KBM-7 (cell line): ENCODE measurements at places on chromosomes 3 and 15.
A peak's percentile ranks its signal among the peaks of the same experiment; 100 is the strongest.

GRCh38 chr3:177547711-177548350 lies 350.5 kb upstream of the TBL1XR1 start:
- DNase-seq = no peak

DNA sequence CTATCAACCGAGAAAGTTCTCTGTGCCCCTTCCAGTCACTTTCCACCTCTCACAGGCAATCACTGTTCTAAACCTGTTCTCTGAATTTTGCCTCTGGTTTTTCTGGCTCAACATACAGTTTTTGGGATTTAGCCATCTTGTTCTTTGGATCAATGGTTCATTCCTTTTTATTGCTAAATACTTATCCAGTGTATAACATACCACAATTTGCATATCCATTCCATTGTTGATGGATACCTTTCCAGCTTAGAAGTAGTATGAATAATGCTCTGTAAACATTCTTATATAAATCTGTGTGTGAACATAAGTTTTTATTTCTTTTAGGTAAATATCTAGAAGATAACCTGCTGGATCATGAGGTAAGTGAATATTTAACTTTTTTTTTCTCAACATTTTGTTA lies 87.8 kb upstream of the FNDC3B start:
- no peak for DNase-seq

DNA sequence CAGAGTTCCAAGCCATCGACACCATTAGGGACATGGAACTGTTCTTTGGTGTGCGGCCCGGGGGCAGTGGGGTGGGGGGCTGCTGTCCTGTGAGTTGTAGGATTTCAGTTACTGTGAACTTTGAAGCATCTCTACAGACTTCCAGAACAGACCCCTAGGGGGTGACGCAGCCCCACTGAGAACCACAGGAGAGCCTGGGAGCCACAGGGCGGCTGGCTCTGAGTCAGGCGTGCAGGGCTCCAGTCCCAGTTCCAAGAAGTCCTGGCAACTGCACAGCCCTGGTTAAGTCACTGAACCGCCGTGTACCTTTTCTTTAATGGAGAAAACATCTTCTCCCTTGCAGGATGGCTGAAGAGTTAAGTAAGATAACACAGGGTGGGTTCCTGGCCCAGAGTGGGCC lies 23.5 kb upstream of the LRTM1 start:
- DNase-seq = no peak

GRCh38 chr3:52020796-52021195 lies 25.1 kb upstream of the RPL29 start:
- no peak for DNase-seq

DNA sequence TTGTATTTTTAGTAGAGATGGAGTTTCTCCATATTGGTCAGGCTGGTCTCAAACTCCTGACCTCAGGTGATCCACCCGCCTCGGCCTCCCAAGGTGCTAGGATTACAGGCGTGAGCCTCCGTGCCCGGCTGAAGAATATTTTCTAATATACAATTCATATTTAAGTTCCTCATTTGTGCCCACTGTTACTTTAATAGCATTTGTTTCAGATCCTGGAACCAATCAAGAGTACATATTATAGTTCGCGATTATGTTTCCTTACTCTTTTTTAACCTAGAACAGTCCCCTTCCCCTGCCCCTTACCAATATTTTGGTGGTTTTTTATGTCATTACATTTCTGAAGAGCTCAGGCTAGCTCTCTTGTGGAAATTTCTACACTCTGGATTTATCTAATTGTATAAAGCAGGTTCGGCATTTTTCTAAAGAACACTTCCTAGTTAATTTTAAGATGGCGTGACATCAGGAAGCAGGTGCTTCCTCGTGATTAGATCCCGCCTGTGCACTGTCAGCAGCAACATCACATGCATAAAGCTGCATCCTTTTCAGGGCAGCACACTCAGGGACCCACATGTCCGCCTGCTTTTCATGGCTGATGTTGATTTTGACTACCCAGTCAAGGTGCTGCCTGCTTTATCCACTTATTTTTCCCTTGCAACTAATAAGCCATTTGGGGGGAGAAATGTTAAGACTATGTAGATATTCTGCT lies 88.7 kb upstream of the EPHB3 start:
- DNase-seq = peak; percentile 92

DNA sequence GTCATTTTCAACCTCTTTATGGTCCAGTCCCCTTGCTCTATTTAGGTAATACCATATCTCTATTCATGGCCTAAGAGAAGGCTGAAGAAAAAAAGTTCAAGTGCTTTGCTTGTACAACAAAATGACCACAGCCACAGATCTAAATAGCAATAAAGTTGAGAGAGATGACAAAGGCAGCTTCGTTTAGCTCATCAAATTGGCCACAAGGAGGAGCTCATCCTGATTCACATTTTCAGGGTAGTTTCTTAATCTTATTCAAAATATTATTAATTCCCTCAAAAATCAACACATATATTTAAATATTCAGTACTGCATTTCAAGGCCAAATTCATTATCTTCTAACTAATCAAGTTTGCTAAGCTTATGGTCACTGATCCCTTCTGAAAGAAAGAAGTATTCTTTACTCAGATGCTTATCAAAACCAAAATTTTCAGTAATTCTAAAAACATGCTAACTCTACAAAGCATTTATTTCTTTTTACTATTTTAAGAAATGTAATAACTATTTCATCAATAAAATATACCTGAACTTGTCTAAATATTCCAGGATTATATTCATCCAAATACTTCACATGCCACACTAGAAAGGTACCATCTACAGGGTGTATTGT lies 85.5 kb downstream of the DMXL2 start:
- peak; percentile 28 for DNase-seq

- DNase-seq = no peak
Observed at GRCh38 chr3:153172796-153173757, 11.1 kb downstream of the RAP2B start.

DNA sequence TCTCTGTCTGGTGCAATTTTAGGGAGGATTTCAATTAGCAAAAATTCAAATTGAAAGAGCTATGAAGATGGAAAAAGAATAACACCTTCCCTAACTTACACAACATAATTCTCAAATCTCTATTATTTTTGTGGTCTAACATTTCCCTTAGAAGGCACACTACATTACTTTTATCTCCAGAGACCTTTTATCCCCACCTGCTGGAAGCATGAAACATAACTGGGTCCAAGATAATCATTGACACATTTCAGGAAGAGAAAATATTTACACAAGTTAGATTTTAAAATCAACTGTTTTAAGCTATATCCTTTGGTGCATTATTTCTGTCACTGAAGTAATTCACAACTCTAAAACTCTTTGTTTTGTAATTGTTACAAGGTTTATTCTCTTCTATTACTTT lies 779.5 kb downstream of the ROBO1 start:
- DNase-seq = no peak

GRCh38 chr3:37671926-37672325 lies 189.8 kb upstream of the CTDSPL start:
- no peak for DNase-seq

DNA sequence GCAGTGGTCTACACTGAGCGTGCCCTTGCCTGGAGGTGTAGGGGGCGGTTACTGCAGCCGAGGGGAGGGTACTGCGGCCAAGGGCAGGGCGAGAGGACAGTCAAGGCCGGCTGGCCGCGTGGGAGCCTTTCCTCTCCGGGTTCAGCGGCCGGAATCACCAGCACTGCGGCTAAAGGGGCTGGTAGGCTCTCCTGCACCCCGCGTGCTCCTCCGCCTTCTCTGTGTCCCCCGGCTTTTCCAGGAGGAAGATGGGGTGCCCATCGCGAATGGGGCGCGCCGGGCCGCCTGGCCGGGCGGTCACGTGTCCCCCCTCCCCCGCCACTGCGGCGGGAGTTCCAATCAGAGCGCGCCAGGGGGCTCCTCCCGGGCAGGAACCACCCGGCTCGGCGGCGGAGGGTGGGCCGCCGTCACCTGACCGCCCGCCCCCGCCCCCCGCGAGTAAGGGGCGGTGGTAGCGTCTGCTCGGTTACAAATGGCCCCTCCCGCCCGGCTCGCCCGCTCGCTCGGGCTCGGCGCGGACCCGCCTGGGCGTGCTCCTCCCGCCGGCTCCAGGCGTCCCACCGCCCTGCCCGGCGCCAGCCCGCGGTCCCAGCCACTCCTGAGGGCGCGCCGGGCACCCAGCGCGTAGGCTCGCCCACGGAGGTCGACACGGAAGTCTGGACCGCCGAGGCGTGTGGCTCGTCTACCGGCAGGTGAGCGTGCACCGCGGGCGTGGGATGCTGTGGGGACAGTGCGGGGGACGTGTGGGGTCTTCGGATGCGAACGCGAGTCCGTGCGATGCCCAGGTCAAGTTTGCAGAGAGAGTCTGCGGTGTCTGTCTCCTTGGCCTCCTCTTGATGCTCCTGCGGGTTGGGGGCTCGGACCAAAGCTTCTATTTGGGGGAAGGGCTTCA lies 242.6 kb upstream of the TOPAZ1 start:
- peak; percentile 84 for DNase-seq

GRCh38 chr3:52787246-52787645 lies 7.3 kb upstream of the ITIH3 start:
- DNase-seq = no peak

GRCh38 chr3:119258915-119259314 lies 18.2 kb upstream of the B4GALT4 start:
- DNase-seq = peak; percentile 63
